ENCODE measurements at places on chromosomes 1 and 21.

DNA sequence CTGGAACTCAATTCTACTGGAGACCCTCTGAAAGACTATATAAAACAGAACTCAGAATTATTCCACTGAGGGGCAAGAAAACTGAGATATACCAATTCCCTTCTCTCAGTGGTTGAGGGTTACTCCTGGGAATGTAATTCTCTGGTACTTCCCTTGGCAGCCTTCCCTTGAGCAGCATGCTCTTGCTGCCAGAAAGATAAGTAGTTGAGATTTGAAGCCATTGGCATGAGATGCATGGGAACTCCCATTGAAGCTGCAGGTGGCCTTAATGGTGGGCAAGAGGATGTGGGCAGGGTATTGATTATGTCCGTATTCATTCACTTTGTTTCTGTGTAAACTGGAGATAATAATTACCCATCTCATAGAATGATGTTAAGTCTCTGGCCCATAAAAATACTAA is 28.6 kb upstream of the C1orf185 start:
- DNase-seq: no peak

DNA sequence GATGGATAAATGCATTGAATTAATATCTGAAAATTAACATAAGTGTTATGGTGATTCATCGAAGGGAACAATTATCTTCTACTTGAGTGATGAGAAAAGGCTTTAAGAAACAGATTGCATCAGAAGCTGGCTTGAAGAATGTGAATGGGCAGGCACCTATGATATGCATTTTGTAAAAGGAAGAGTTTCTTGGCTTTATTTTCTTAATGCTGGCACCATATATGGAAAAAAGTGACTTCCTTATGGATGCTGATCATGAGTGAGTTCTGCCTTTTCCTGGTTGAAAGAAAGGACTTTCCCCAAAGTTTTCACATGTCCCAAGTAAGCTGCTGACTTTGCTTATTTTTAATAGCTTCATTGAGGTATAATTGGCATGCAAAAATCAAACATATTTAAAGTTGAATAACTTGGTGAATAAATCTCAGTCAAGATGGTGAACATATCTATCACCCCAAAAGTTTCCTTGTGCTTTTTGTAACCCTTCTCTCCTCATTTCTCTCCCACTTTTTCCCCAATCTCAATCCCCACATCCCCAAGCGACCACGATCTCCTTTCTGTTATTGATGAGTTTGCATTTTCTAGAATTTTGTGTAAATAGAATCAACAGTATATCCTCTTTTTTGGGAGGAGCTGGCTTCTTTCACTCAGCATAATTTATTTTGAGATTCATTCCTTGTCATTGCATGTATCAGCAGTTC is 74.2 kb downstream of the SPATA46 start:
- no peak for DNase-seq

DNA sequence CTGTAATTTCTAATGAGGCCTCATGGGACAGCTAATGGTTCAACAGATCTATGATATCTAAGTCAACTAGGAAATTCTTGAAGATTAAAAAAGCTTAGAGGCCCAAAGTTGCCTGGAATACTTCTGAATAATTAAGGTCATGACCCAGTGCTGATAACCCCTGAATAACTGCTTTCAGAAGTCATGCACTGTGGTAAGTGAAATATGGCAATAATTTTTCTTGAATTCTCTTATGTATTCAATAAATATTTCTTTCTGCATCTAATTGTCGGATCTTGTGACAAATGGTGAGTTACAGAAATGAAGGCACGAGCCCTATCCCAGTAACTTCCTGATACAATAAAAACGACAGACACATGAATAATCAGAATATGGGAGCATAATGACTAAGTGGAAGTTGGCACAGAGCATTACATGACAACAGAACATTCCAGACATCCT is 219.3 kb upstream of the GREM2 start:
- DNase-seq: no peak

DNA sequence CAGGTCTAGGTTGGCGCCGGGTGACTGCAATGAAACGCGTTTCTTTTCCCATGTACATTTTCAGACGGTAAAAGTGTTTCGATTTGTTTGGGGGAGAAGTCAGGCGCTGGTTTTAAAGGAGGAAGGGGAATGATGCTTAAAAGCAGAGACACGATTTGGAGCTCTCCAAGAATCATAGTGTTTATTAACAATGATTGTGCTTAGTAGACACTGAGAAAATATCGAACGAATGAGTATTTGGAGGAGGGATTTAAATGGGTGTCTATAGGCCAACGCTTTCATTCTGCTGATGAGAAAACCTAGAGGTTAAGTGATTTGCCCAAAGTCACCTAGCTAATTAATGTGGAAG is 36.9 kb upstream of the JAK1 start:
- no peak for DNase-seq

DNA sequence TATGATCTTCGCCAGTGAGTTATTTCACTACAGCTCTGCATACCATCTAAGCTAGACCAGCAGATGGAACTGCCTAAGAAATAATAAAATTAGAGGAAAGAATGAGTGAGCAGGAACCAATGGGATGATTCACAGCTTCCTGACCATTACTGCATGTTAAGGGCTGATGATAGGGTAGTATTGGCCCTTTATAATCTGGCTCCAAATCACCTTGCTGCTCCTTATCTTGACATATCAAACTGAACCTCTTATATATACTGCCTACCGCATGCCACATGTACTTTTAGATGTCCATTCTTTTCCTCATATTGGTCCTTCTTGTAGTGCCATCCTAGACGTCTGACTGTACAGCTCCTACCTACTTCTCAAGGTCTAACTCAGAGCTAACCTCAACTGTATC is 524.4 kb downstream of the DPYD start:
- DNase-seq: no peak

- DNase-seq: no peak
These were observed 142.3 kb upstream of the EDN2 start for GRCh38 chr1:41626616-41627375.

GRCh38 chr1:95558791-95559190 is 324.8 kb downstream of the RWDD3 start:
- no peak for DNase-seq

GRCh38 chr1:201495551-201496295 is 11.2 kb downstream of the CSRP1 start:
- DNase-seq: no peak

- no peak for DNase-seq
These were observed 499.0 kb downstream of the RWDD3 start for GRCh38 chr1:95733031-95733430.

DNA sequence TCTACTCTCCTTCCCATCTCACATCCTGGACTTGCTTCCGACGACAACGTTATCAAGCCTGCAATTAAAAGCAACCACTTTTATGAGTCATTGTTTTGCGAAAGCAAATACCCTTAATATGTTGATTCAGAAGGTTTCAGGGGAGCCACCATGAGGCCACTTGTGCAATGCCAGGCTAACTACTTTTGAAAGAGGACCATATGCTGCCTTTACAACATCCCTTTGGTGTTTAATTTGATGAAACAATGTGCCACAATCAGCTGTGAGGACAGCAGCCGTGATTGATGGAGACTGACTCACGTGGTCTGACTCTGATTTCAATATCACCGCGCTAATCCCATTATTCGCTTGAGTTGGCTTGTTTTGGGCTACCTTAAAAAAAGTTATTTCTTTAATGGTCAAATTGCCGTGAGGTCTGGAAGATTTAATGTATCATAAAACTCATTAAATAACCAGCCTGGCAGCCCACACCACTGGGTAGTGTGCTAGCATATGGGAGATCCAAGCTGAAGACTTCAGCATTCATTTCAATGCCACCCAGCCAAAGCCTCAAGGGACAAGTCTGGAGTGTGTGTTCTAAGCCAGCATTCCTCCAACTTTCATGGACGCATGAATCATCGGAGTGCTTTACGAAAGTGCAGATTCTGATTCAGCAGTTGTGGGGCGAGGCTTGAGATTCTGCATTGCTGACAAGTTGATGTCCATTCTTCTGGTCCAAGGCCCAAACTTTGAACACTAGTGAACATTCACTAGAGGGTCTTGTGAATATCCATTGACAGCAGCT is 73.3 kb upstream of the PAXBP1 start:
- DNase-seq: no peak

DNA sequence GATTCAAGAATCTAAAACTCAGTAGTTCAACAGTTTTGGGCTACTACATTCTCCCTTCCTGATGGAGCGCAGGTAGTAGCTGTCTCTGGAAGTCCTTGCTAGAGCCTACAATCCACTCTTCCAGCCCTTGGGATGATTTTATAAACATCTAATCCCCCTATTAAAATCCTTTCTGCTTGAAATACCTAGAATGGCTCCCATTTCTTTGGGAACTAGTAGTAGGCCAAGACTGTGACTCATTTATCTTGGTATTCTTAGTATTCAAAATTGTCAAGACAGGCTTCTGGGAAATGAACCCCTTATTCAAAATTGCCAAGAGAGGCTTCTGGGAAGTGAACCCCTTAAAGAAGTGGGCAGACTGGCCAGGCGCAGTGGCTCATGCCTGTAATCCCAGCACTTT is 142.5 kb upstream of the FGGY start:
- DNase-seq: no peak

- no peak for DNase-seq
These were observed 254.8 kb downstream of the PBX1 start for GRCh38 chr1:164813776-164814175.

- no peak for DNase-seq
These were observed 68.7 kb downstream of the SDC3 start for GRCh38 chr1:30839827-30840359.

DNA sequence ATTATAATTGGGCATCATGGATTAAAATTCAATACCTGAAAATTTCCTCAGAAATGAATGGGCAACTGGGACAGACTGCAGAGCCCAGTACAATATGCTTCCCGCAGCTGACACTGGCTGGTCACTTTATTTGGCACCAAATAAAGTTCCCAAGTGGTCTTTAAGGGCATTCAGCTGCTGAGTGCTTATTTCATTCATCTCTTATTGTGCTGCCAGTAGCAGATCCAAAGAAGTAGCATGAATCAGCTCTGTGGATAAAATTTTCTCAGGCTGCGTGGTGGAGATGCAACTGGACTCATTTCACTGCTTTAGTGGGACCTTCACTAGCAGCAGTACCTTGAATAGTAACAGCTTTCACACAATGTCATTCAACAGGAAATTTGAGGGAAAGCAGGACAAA is 226.3 kb upstream of the ADGRL2 start:
- DNase-seq: no peak

DNA sequence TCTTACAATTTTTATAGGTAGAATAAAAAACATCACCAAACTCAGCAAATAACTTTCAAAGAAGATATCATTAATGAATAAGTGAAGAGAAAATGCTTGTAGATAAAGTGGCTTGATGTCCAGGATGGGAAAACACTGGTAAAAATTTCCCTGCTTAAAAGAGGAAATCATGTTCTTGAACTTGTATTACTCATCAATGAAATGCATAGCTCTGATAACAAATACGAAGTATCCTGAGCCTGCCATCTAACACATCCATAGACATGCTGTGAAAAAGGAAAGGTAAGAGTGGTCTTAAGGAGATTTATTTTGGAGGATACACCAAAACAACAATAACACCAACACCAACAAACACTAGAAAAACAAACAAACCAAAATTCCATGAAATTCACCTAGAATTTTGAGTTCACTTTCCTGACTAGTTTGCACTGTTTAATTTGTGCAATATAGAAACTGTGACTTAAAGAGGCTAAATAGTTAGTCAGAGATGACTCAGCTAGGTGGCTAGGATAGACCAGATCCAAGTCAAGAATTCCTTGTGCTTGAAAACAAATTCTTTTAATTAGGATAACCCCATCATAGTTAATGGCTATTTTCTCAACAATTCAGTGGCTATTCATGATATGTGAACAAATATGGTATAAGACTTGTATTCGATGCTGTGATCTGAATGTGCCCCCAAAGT is 179.8 kb upstream of the KCNK2 start:
- DNase-seq: peak; percentile 16

DNA sequence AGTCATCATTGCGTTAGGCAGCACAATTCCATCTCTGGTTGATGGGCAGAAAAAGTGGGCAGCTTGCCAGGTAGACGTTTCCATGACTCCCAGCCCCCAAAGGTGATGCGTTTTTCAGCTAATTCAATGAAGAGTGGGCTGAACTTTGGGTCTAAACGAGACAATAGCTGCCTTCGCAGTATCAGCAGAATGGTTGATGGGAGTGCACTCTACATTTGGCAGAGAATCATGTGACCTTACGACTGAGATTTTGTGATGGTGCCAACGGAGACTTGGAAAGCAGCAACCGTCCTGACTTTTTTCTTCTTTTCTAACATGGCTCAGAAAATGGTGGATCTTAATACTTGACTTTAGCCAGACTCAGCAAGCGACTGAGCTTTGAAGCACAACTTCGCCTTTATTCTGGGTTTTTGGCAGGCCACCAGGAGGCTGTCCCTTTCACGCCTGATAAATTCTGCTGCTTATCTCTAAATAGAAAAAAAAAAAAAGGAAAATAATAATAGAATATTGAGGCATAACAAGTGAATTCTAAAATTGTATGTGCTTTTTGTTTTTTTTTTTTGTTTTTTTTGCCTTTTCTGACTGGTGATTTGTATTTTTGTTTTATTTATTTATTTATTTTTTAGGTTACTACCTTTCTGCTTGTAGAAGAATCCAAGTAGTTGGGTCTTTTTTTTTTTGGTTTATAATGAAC is 804.8 kb downstream of the USP25 start:
- no peak for DNase-seq

GRCh38 chr1:107523061-107523460 is 382.2 kb downstream of the NTNG1 start:
- DNase-seq: no peak

DNA sequence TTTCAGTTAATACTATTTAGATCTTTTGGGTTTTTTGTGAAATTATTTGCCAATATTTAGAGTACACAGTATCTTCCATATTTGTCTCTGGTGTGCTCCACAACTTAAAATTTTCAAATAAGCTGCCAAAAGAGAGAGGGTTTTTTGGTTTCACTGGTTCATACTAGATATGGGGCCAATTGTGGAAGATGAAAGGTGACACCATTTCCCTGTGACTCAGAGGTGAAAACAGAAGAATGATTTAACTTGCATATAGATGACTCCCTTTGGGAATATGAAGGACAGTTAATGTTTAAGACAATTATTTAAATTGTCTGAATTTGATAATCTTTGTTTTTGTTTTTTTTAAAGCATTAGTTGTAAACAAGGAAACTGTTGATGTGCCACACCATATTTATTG is 37.5 kb downstream of the IVNS1ABP start:
- no peak for DNase-seq

DNA sequence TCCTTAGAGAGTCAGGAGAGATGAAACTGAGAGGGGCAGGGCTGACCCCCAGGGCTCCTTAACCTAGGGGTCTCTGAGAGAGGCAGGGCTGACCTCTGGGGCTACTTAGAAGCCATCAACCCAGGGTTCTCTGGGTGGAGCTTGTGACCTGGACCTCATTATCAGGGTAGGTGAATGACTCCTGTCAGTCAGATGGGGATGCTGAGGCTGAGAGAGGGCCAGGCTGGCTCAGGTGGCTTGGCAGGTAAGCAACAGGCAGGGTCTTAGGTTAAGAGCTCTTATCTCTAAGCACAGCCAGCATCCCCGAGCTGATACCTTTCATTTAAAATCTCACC is 160.9 kb downstream of the PTPRU start:
- DNase-seq: no peak

- DNase-seq: no peak
These were observed 86.7 kb upstream of the GNG4 start for GRCh38 chr1:235736263-235736662.

- DNase-seq: no peak
These were observed 1178.6 kb downstream of the MRPL39 start for GRCh38 chr21:24428591-24429199.

Measured in glomerular endothelial cell (primary cell).